ENCODE measurements at places on chromosomes 13 and 19. TPM values are rescaled to one million over a fixed set of nuclear protein-coding genes. Genes with fewer than 3 reads are reported as not detected.

The IRGC gene
- total RNA-seq, result not detected

The TGFBR3L gene
- not detected for total RNA-seq

The CNFN gene
- total RNA-seq, result not detected

The KLF16 gene
- total RNA-seq, result 6.4 TPM

The APOC4 gene
- not detected for total RNA-seq

The MCEMP1 gene
- total RNA-seq, result 0.54 TPM

The ZNF99 gene
- not detected for total RNA-seq

The MAST3 gene
- 4.8 TPM for total RNA-seq

The FGF21 gene
- not detected for total RNA-seq

The NCR1 gene
- not detected for total RNA-seq

The DAZAP1 gene
- 66.7 TPM for total RNA-seq

The PPM1N gene
- 0.73 TPM for total RNA-seq

The CD79A gene
- 1.5 TPM for total RNA-seq

The DPF1 gene
- total RNA-seq, result not detected

The CEACAM8 gene
- total RNA-seq, result not detected

The PRKCG gene
- not detected for total RNA-seq

The NXNL1 gene
- total RNA-seq, result not detected

The SWSAP1 gene
- 3.0 TPM for total RNA-seq

The PALM3 gene
- total RNA-seq, result 4.8 TPM

The KRTDAP gene
- total RNA-seq, result not detected

The MBD3L2 gene
- total RNA-seq, result not detected

The SLC10A2 gene
- not detected for total RNA-seq

The C1QTNF9B gene
- total RNA-seq, result not detected

The WASF3 gene
- total RNA-seq, result 56.1 TPM

The URAD gene
- total RNA-seq, result not detected

The LGALS4 gene
- total RNA-seq, result 1.6 TPM

The DUS3L gene
- total RNA-seq, result 43.9 TPM

All from thyroid gland (tissue), 4 donors.